Effector memory CD8-positive, alpha-beta T cell (primary cell): ENCODE measurements at places on chromosomes 2 and 18.

DNA sequence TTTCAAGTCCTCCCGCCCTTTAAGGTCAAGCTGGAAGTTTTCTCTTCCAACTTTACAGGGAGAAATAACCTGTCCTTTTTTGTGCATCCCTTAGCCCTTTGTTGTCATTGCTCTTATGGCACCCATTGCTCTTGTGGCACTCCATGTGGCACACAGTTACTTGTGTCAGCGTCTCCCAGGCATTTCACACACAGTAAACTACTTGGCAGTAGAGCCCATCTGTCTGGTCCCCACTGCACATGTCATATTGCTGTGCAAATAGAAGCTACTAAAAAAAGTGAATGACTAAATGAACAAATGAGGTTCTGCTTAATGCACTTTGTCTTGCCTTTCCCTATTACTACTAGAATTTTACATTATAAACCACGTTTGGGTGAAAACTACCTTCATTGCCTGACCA lies 149.3 kb downstream of the EML6 start:
- no peak for DNase-seq

DNA sequence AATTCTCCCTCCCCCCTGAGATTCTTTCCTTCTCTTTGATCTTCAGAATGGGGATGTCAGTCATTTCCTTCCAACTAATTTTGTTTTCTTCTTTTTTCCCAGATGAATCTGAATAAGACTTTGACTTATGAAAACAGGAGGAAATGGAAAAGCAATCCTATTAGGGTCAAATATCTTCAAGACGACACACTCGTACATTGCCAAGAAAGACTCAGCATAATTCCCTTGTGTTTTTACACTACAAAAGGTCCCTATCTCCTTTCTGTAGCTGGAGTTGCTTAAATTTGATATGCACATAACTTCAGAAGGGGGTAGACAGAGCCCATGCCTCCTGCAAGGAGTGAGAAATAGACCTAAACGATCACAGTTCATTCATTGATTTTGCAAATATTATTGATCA lies 230.3 kb upstream of the RBBP8 start:
- DNase-seq = no peak

DNA sequence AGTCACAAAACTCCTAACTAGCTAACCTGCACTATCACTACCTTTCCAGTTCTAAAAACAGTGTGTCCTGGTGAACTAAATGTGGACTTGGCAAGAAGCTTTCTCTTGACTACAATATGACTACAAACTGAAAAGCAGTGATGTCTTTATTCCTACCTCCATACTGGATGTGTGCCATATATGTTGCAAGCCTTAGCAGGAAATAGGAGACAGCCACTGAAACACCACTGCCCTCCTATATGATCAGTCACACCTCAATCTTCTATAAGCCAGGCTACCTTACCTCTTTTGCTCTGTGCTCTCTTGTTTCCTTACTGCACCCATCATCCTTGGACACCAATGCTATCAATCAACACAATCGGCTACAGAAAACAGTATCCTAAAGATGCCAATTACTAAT lies 34.1 kb downstream of the SS18 start:
- DNase-seq = no peak

DNA sequence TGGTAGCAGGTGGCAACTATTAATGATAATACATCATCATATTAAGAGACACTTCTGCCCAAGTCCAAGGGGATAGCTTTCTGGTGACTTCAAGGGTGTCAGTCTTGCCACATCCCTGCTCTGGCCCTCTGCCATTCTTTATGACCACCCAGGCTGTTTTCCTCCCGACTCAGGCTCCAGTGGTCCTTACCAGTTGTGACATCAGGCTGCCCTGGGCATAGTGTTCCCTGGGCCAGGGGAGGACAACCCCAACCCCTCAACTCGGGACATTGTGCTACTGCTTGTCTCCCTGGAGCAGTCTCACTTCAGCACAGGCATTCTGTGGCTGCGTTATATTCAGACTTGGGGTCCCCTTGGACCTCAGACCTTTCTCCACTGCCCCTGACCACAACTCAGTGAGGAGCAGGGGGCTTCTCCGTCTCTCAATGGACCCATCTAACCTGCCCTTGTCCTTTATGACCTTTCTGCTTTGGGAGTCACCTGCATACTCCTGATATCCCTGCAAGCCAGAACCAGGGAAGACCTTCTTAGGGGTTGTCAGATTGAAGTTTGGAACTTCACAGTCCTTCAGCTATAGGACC lies 12.8 kb downstream of the DNAJB2 start:
- no peak for DNase-seq

DNA sequence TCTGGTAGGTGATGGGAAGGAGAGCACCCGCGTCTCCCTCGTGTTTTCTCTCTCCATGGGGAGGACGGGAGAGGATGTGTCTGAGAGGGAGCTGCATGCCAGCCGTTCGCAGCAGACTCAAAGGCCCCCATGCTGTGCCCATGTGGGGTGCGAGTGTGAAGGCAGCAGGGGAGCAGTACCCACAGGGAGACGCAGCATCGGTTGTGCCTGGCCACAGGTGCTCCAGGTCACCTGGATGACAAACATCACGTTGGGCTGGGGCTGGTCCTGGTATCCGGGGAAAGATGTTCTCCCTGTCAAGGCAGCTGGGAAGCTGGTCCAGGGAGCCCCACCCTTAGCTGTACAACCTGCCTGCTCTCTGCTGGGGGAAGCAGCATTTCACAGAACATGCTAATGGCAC lies 119.5 kb upstream of the SALL3 start:
- DNase-seq = no peak

DNA sequence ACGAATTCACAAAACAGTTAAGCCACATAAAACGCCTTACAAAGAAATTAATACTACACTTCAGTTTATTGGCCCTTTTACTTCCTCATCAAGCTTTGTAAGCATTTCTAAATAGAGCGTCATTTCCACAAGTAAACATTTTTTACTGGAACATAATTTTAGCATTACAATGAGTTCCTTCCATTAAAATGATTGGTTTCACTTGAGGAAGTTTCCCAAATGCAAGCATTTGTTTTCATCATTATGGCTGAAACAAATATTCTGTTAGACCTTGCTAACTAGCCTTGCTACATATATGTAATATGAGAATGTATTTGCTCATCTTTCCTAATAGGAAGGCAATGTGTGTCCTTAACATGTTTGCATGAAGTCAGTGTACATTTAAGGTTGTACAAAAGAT lies 579.1 kb downstream of the IRS1 start:
- no peak for DNase-seq

DNA sequence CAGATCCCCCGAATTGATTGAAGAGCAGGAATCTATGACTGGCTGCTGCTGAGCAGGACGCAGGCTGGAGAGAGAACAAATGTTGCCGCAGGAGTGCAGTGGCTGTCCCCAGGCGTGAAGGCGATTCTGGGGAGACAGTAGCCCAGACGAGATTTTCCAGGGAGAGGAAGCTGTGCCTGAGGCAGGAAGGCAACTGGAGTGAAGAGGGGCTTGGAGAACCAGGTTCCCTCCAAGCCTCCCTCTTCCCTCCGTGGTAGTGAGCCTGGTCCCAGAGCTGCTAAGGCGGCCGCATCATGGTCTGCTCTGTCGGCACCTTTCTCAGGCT lies 1.3 kb upstream of the NPPC start:
- DNase-seq = no peak

- no peak for DNase-seq
These were observed 72.2 kb downstream of the C1QL2 start for GRCh38 chr2:119086327-119086726.

DNA sequence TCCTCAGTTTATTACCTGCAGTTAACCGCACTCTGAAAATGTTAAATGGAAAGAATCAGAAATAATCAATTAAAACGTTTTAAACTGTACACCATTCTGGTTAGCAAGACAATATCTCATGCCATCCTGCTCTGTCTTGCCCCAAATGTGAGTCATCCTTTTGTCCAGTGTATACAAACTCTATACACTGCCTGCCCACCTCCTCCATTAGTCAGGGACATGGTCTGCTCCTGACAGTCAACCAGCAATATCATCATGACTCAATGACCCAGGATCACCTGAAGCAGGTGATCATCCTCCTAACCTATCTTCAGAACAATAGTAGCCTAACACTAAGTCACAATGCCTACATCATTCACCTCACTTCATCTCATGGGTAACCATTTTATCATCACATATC lies 214.7 kb downstream of the KCNH7 start:
- DNase-seq = no peak

GRCh38 chr2:159982270-159982669 lies 80.1 kb downstream of the PLA2R1 start:
- DNase-seq = no peak

DNA sequence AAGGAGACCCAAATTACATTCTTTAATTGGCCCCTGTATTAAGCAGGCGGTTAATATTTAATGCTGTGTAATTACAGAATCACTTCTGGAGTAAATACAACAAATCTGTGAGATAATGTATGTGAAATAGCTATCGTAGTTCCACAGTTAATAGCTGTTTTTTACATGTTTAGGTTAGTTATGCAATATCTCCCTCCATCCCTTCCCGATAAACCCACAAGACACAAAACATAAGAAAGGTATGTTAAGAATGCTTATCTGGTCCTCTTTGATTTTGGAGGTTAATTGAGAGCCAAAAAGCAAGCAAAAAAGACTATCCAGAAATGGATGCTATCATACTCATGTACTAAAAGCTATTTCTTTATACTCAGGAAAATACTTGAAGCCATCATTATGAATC lies 49.1 kb downstream of the ZNF638 start:
- DNase-seq = no peak

DNA sequence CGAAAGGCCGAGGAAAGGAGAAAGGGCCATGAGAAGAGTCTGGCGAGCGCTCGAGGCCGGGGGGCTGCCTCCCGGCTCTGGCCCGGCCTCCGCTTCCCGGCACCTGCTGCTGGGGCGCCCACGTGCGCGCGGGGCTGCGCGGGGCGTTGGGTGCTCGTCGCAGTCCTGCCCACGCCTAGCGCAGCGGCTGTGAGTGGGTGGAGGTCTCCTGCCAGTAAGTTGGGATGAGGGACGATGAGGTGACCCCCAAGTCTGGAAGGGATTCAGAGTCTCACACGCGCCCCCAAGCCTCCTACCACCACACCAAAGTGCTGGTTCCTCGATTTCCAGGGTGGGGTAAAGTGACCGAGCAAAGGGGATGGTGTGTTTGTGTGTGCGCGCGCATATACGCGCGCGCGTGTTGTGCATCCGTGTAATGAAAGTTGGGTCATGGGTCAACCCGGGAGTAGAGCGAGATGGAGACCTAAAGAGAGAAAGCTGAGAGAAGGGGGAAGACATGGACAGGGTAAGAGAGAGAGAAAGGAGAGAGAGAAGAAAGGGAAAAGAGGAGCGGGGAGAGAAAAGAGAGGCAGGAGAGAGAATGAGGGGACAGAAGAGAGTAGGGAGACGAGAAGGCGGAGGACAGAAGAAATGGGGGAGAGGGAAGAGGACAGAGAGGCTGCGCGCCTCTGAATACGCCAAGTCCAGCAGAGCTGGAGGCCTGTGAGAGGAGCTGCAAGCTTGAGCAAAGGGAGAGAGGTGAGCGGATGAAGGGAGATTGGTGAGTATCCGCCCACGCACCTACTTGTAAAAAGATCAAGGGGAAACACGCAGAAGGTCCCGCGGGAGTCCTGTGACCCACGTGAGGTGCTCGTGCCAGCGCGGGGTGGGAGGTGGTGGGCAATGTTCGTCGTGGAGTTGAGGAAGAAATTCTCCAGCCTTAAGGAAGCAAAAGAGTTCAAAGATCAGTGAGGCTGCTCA lies 1.7 kb upstream of the NETO1 start:
- no peak for DNase-seq

GRCh38 chr2:109456776-109457175 lies 157.0 kb downstream of the SEPTIN10 start:
- no peak for DNase-seq

DNA sequence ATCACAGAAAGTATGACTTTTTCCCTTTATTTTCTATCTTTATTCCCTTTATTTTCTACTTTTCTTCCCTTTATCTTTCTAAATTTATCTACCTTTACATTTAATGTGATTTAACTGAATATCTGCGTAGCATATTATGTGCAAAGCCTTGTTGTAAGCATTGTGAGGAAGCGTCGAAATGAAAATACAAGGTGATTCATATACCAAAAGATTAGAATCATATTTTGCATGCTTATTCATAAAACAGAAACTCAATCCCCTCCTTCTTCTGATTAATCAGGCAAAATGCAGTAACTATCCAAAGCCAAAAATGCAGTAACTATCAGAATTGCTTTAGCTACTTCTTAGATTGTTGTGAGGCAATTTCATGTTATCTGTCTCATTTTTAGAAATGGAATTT lies 393.0 kb downstream of the CDH19 start:
- no peak for DNase-seq

DNA sequence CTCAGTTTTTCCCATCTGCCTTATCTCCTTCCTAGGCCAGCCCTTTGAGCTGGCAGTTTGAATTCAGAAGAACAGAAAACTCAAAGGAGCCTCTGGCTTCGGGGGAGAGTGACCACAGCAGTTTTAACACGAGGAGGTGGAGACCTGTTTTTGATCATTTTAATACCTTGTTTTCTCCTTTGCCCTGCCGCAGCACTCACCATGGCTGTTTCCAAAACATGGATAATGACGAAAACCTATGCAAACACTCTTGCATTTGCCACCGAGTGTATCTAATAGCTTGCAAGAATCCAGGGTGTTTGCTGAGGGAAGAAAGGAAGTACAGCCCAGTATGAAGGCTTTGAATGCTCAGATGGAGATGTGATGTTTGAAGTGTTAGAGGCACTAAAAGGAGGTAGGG lies 167.1 kb downstream of the PRKCE start:
- DNase-seq = no peak

GRCh38 chr18:76491776-76492668 lies 3.0 kb downstream of the ZNF516 start:
- no peak for DNase-seq

GRCh38 chr2:214019229-214019972 lies 391.5 kb upstream of the VWC2L start:
- no peak for DNase-seq

DNA sequence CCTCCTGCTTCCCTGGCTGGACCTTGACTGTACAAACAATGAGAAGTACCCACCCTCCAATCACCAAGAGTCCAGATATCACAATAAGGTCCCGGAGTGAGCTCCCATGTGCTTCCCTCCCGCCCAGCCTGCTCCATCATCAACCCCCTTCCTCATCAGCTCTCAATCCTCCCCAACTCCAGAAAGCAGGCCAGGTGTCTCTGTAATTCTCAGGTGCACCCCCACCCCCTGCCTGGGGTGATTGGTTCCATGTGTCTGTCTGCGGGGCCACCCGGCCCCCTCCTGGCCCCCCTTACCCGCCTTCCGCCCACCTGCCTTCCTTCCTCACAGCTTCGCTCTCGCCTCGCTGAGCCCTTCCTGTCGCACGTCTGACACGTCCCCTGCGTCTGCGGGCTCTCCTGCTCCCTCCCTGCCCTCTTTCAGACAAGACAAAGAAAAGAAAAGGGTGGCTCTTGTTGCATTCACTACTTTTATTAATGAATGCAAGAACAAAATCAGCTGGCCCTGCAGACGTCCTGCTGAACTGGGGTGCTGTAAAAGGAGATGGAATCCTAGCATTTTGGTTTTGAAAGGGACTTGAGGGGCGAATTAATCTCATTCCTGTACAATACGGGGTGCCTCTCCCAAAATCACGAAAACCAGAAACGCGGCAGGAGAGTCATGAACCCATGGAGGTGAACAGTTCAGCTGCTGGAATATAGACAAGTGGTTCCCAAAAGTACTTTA lies 26.5 kb upstream of the IGFBP2 start:
- DNase-seq = peak; percentile 15
